A549 treated with CpdA at 1 μM for 4 hours (cell line): ENCODE measurements at places on chromosomes 6 and 20. TPM values are rescaled to one million over a fixed set of nuclear protein-coding genes. Genes with fewer than 3 reads are reported as not detected.

BFSP1 gene
- total RNA-seq = 4.2 to 5.0 TPM (median 4.6 TPM) in 5 replicates

TNFRSF21 gene
- total RNA-seq = 25.5 to 30.0 TPM (median 28.1 TPM) in 5 replicates

FRK gene
- total RNA-seq = 1.4 to 1.8 TPM (median 1.5 TPM) in 5 replicates

IMPG1 gene
- not detected in 5 replicates for total RNA-seq

GPLD1 gene
- total RNA-seq = 0.66 to 1.2 TPM (median 1.1 TPM) in 5 replicates

MCUR1 gene
- total RNA-seq = 11.3 to 15.5 TPM (median 14.6 TPM) in 5 replicates

KCNG1 gene
- 16.0 to 30.8 TPM (median 20.1 TPM) in 5 replicates for total RNA-seq

ACTR5 gene
- total RNA-seq = 9.1 to 10.7 TPM (median 10.4 TPM) in 5 replicates

DZANK1 gene
- 2.9 to 3.2 TPM (median 3.1 TPM) in 5 replicates for total RNA-seq

MYCT1 gene
- total RNA-seq = 0.03 to 0.10 TPM (median 0.06 TPM) in 4 of 5 replicates, not detected in the other

C6orf89 gene
- 15.5 to 19.3 TPM (median 17.5 TPM) in 5 replicates for total RNA-seq

POM121L2 gene
- not detected in 5 replicates for total RNA-seq

CLVS2 gene
- total RNA-seq = 0.02 to 0.14 TPM (median 0.07 TPM) in 5 replicates

CST1 gene
- 1.3 to 2.0 TPM (median 1.6 TPM) in 5 replicates for total RNA-seq

NRSN1 gene
- not detected in 5 replicates for total RNA-seq

ABHD16B gene
- total RNA-seq = 0.05 TPM in 1 of 5 replicates, not detected in the others

LRRN4 gene
- total RNA-seq = 0.02 TPM in 1 of 5 replicates, not detected in the others

ERGIC3 gene
- 219 to 253 TPM (median 244 TPM) in 5 replicates for total RNA-seq

CST8 gene
- total RNA-seq = not detected in 5 replicates

FOXS1 gene
- 0.62 to 1.8 TPM (median 1.2 TPM) in 5 replicates for total RNA-seq

MAP7 gene
- 32.5 to 40.0 TPM (median 38.8 TPM) in 5 replicates for total RNA-seq

ADRM1 gene
- total RNA-seq = 152 to 198 TPM (median 187 TPM) in 5 replicates

NKAPL gene
- total RNA-seq = not detected in 5 replicates

HLA-DMA gene
- 2.4 to 3.8 TPM (median 3.0 TPM) in 5 replicates for total RNA-seq

SEMG1 gene
- total RNA-seq = not detected in 5 replicates

ADGRB3 gene
- total RNA-seq = not detected in 5 replicates

HLA-DOA gene
- total RNA-seq = not detected in 5 replicates

RSPH9 gene
- total RNA-seq = 0.12 to 0.27 TPM (median 0.24 TPM) in 5 replicates

UQCC2 gene
- total RNA-seq = 60.5 to 114 TPM (median 102 TPM) in 5 replicates

RUNX2 gene
- 0.81 to 1.2 TPM (median 1.0 TPM) in 5 replicates for total RNA-seq

CRIP3 gene
- 0.20 to 0.62 TPM (median 0.57 TPM) in 5 replicates for total RNA-seq

TASP1 gene
- total RNA-seq = 9.4 to 12.2 TPM (median 10.5 TPM) in 5 replicates

RAB44 gene
- 0.03 to 0.06 TPM (median 0.05 TPM) in 3 of 5 replicates, not detected in the others for total RNA-seq

KCNK5 gene
- total RNA-seq = 0.99 to 1.4 TPM (median 1.2 TPM) in 5 replicates

BHLHE23 gene
- total RNA-seq = not detected in 5 replicates

XKR7 gene
- total RNA-seq = under 0.01 to 0.02 TPM in 2 of 5 replicates, not detected in the others

KIF6 gene
- total RNA-seq = 0.17 to 0.48 TPM (median 0.22 TPM) in 5 replicates

SASH1 gene
- total RNA-seq = 2.5 to 4.1 TPM (median 2.9 TPM) in 5 replicates

SLC35D3 gene
- total RNA-seq = 0.06 to 0.15 TPM (median 0.06 TPM) in 4 of 5 replicates, not detected in the other

PRR18 gene
- 0.11 to 0.25 TPM (median 0.17 TPM) in 5 replicates for total RNA-seq

PTCHD4 gene
- total RNA-seq = 0.05 to 0.06 TPM in 2 of 5 replicates, not detected in the others

DDO gene
- 0.03 to 0.20 TPM (median 0.10 TPM) in 3 of 5 replicates, not detected in the others for total RNA-seq

BMP2 gene
- total RNA-seq = 0.55 to 1.0 TPM (median 0.68 TPM) in 5 replicates

TNF gene
- total RNA-seq = 0.06 to 0.13 TPM (median 0.07 TPM) in 3 of 5 replicates, not detected in the others

CST4 gene
- not detected in 5 replicates for total RNA-seq

BPIFB4 gene
- total RNA-seq = not detected in 5 replicates

FAM110A gene
- total RNA-seq = 7.2 to 12.3 TPM (median 11.4 TPM) in 5 replicates

OPRL1 gene
- total RNA-seq = 0.44 to 0.76 TPM (median 0.57 TPM) in 5 replicates

RNF144B gene
- 0.30 to 0.53 TPM (median 0.42 TPM) in 5 replicates for total RNA-seq

CDK19 gene
- total RNA-seq = 3.7 to 5.3 TPM (median 4.7 TPM) in 5 replicates

FAM162B gene
- total RNA-seq = not detected in 5 replicates

TSPO2 gene
- total RNA-seq = 0.10 TPM in 1 of 5 replicates, not detected in the others

BPIFB1 gene
- total RNA-seq = 0.07 to 0.15 TPM (median 0.14 TPM) in 3 of 5 replicates, not detected in the others

GLP1R gene
- not detected in 5 replicates for total RNA-seq
